ENCODE measurements at places on chromosomes 6 and 20.

DNA sequence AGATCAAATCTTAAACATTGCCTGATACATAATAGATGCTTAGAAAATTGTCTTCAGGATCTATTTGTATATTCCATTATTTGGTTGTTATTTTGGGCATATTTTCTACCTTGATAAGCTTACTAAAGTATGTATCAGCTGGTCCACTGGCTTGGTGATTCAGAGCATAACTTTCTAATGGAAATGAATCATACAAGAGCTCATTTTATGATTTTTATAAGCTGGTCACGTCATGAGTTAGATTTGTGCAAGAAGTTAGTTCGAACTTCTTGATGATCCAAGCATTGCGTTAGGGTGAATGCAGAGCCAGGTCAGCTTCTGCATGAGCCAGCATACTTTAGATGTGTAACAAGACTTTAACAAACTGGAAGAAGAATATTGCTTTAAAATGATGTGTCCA is 144.5 kb upstream of the FLRT3 start:
- DNase-seq, result no peak

GRCh38 chr6:128512296-128512695 is 8.1 kb downstream of the PTPRK start:
- no peak for DNase-seq

GRCh38 chr6:20400456-20401204 is 1.0 kb upstream of the E2F3 start:
- DNase-seq, result no peak

- DNase-seq, result no peak
Observed at GRCh38 chr20:63417097-63417737, 55.2 kb downstream of the KCNQ2 start.

DNA sequence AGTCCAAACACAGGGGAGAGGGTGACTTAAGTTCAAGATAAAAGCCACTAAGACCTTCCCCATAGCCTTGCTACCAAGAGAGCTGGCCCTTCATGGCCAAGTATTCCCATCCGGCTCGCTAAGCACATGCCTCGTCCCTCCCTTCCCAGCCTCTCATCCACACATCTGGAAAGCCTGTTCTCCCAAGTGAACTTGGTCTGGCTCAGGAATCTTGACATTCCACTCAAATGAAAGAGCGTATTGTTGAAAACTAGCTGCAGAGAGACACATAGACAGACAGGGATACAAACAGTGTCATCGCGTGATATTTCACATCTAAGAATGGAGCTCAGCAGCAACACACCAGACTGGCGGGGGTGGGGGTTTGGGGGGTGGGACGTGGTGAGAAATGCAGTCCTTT is 182.8 kb upstream of the FOXQ1 start:
- peak; percentile 29 for DNase-seq

DNA sequence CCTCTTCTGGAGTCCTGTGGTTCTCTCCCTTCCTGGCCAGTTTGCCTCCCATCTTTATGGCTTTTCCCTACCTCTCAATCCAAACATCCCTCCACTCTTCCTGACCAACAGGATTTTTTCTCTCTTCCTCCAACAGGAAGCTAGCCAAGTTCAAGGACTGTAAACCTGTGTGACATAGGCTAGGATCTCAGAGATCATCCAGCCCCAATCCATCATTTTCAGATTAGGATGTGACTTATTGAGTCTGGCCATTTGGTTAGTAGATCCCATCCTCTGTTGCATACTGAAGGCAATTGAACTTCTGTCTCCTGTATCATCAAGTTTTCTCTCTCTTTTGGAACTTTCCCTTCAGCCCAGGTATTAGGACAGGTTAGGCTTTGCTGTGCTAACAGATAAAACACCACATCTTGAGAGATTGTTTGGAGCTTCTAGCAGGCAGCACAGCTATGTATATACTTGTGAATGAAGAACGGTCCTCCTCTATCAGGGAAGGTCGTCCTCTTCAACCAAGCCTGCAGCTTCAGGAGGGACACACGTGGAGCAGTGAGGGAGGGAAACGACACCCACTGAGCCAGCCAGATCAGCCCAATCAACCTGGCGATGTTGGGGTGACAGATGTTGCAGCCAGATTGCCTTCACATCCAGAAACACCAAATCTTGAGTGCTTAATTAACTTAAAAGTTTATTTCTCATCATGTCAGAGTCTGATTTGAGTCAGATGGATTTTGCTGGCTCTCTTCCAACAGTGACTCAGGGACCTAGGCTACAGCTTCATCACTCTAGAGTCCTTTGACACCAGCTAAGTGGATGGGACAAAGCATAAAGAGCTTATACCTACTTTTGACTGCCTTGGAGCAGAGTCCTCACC is 106.8 kb downstream of the GJA10 start:
- DNase-seq, result no peak

DNA sequence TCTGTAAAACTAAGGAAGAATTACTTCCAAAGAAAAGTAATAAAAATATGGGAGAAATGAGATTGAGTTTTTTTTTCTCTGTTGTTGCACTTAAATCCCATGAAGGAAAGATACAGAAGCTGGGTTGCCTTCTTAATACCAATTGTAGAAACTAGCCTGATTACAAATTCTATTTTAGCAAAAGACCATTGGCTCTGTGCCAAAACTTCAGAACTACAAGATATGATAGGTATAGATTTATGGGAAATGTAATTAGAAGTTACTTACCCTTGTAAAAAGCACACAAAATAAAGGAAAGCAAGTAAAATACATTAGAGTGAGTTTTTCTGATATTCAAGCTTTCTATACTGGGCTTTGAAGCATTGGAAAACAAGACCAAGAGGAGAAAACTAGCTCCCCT is 73.5 kb upstream of the SCGN start:
- DNase-seq, result no peak

- no peak for DNase-seq
Observed at GRCh38 chr20:17843246-17844132, 125.1 kb downstream of the SNX5 start.

DNA sequence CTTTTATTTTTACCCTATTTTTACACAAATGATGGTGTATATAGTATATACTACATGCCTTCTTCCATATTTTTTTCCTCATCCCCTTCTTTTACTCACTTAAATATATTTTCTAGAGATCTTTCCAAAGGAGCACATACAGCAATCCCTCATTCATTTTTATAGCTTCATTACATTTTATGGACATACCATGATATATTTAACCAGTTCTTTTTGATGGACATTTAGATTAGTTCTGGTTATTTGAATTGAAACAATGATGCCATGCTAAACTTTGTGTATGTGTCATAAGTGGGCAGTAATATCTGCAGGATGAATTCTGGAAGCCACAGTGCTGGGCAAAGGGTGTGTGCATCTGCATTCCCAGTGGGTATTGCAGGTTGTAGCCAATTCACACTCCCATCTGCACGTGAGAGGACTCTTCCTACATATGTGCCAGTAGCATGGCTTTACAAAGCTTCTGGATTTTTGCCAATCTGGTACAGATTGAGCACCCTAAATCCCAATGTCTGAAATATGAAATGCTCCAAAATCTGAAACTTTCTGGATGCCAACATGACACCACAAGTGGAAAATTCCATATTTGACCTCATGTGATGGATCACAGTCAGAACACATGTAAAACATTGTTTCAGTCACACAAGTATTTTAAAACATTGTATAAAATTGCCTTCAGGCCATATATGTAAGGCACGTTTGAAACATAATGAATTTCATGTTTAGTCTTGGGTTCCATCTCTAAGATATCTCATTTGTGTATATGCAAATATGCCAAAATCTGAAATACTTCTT is 127.2 kb downstream of the ARID1B start:
- DNase-seq, result no peak

- DNase-seq, result no peak
Observed at GRCh38 chr20:58076405-58076804, 152.0 kb downstream of the ANKRD60 start.

DNA sequence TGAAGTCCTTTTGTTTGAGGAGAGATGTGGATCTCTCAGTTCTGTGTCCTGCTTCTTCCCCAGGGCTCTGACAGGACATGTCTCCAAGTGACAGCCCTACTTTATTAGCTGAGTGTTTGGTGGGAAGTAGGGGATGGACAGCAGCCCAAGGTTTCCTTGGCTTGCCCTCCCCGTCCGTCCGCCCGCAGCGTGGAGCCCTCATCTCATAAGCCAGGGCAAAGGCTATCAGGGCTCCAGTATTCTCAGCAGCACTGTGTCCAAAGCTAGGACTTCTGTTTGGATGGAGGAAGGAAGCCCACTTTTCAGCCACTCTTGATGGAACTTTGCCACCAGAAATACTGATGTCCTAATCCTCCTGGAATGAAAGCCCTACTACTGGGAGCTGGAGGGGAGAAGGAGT is 13.6 kb downstream of the CDC5L start:
- no peak for DNase-seq

- DNase-seq, result no peak
Observed at GRCh38 chr20:5703681-5704101, 46.5 kb upstream of the SHLD1 start.

DNA sequence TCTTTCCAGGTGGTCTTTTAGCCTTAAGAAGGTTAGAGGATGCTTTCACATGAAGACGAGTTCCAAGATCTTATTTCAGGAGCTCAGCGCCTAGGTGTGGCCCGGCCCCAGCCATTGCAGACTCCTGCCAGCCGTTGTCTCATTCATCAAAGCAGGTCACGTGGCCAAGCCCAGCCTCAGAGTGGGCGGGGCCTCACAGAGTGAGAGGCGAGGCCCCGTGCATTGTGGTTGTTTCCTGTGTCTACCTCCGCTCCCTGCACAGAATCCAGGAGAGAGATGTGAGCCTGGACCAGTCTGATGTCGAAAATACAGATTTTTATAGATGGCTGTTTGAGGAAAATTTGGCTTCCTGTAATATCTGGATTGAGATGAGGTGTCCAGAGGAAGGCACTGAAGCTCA is 49.2 kb upstream of the CST5 start:
- no peak for DNase-seq

DNA sequence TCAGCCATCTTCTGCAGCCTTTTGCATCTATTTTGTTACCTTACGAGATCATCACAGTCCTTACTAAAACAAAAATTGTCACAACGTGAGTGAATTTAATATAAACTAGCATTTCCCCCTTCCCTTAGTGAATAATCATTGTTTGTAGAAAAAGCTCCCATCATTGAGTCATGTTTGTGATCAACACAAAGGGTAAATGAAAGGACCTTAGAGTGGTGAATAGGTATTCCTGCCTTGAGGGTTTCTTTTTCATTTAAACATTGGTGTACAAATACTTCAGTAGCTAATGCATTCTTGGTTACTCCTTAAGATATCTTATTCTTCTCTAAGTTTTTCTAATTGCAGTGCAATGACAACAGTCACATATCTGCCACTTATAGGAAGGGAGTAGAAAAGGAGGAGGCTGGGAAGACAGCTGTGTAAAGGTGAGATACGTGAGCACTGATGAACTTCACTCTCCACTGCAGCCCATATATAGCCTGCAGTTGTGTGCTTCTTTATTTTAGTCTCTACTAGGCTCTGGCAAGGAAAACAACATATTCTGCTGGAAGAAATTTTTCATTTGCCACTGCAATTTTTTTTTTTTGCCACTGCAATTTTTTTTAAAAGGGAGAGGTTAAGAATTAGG is 27.8 kb downstream of the ADGRG6 start:
- no peak for DNase-seq

- DNase-seq, result no peak
Observed at GRCh38 chr6:132659082-132659481, at the start of gene TAAR1. Gene TAAR1 (minus strand): TSS chr6:132659182. CDS start chr6:132646003, 13,179 bp downstream.

DNA sequence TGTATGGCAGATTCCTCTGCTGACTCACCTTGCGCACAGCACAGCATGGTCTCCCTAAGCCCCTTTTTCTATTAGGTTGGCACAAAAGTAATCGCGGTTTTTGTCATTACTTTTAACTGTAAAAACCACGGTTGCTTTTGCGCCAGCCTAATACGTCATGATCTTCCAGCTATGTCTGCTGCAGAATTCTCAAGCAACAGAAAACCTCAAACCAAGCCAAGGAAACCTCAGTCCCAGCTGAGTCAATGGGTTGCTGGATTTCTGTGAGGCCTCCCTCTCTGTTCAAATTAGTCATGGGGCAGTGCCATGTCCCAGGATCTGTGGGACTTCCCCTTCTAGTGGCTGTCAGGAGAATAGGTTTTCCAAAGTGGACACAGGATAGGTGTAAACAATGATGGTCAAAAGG is 15.7 kb upstream of the ENPP1 start:
- DNase-seq, result no peak

DNA sequence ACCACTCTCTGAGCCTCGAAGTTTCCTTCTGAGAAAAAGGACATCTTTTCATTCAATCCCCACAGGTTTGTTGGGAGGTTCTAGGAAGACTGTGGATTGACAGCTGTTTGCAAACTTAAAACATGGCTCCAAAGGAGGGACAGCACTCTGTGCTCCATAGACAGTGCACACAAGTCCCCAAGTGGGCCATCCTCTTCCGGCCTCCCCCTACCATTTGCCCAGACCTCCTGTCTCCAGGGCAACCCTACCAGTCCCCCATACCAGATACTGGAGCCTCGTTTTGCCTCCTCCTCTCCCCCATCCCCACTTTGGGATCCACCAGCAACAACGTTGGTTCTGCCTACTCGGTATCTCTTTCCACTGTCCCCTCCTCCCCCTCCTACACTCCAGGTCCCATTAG is 8.5 kb upstream of the DLGAP4 start:
- no peak for DNase-seq

DNA sequence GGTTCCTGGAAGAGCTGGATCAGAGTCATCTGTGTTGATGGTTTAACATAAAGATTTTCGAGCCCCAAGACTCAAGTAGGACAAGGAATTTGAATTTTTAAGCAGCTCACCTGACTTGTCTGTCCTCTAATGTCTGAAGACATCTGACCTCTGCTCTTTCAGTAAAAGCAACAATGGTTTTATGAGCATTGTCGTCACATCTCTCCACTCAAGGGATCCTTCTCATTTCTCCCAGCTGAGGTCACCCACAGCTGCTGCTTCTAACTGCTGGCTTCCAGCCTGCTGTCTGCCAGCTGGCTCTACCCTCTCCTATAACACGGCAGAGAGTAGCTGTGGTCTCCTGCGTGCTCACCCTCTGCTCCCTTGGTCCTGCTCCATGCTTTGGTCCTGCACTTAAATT is 24.7 kb upstream of the HDAC2 start:
- DNase-seq, result peak; percentile 78

DNA sequence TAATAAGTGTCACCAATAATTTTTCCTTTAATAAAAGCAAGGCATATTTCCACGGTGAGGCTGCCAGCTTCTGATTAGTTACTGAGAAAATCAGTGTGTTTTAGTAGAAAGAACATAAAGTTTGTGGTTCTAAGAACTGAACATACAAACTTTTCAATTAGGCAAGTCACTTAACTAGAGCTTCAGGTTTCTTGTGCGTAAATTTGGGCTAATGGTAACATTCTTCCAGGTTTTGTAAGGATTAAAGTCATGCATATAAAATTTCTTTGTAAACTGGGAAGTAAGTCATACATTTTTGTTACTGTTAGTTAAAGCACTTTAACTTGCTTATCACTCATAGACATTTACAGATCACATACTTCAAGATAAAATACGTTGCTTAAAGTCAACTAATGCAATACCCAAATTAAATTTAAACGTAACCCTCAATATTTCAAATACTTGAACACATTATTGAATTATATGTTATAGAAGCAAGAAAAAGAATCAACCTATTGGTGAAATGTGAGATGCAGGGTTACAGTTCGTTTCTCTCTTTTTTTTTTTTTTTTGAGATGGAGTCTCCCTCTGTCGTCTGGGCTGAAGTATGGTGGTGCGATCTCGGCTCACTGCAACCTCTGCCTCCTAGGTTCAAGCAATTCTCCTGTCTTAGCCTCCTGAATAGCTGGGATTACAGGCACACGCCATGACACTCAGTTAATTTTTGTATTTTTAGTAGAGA is 327.3 kb upstream of the NOX3 start:
- no peak for DNase-seq
